ENCODE measurements at places on chromosomes 16 and 17.
A peak's percentile ranks its signal among the peaks of the same experiment; 100 is the strongest.

DNA sequence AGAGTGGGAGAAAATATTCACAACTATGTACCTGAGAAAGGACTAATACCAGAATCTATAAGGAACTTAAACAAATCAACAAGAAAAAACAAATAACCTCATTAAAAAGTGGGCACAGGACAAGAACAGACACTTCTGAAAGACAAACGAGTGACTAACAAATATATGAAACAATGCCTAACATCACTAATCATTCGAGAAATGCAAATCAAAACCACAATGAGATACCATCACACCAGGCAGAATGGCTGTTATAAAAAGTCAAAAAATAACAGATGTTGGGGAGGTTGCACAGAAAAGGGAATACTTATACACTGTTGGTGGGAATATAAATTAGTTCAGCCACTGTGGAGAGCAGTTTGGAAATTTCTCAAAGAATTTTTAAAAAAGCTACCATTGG, 83.5 kb upstream of the WSCD1 start:
- no peak for DNase-seq

DNA sequence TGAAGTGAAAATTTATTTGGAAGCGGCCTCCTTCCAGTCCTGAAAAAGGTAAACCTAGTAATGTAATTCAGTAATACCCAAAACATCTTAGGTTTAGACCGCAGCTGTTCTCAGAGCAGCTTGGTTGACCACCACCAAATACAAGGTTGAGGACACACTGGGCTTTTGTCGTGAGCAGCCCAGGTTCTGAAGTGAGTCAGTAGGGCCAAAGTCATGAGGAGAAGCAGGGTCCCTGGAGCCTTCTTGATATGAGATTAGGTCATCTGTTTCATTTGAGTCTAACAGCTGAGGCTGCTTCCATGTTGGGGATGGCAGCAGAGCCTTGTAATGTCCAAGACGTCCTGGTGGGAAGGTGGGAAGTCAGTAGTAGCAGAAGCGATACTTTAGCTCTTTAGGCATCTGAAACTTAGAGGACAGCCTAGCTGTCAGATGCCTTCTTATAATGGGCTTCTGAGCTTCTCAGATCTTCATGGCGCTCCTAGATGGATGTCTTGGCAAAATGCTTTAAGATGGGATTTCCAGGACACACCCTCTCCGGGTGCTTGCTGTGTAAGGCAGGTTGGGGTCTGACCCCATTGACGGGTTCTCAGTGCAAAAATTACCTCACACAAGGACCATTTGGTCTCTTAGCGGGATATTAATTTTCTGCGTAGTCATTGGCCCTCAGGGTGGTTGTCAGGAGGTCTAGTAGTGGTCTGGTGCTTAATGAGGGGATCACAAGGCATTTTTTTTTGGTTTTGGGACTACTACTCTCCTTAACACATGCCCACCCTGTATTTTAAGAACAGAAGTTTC, 2.4 kb downstream of the ALKBH5 start:
- no peak for DNase-seq

GRCh38 chr17:82664701-82665182, 16.5 kb upstream of the WDR45B start:
- no peak for DNase-seq

- DNase-seq: no peak
Measured at GRCh38 chr16:79869304-79870015, 268.9 kb upstream of the MAF start.

- DNase-seq: no peak
Measured at GRCh38 chr17:33484559-33484958, 191.5 kb upstream of the ASIC2 start.

GRCh38 chr17:8062807-8063483, 24.1 kb downstream of the ALOX15B start:
- no peak for DNase-seq

DNA sequence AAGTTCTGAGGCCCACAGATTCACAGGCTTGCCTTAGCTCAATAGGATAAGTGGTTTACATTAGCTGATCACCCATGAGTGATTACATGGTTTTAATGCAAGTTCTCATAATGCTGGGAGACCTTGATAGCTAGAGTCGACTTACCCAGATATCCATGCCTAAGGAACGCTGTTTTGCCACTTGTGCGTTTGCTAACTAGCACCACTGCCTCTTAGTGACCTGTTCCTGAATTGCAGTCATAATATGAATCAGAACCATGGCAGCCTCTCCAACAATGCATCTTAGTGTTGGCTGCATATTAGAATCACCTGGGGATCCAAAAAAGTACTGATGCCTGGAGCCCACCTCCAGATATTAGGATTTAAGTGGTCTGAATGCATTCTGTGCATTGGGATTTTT, 251.1 kb upstream of the CDH5 start:
- no peak for DNase-seq

DNA sequence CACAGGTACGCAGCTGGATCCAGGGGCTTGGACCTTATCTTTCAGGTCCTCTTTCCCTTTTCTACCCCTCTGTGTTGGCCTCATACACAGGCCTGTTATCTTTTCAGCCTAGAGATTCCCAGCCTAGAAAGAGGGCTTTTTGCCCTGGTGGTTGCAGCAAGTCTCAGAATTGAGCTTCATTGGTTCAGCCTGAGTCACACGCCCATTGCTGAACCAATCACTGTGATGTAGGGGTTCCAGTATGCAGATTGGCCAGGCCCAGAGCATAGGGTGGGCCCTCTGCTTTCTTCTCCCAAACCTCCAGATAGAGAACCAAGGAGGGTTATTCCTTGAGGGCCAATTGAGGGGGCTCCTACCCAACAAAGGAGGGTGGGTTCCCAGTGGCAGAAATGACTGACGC, 32.8 kb downstream of the GPT2 start:
- peak; percentile 69 for DNase-seq

DNA sequence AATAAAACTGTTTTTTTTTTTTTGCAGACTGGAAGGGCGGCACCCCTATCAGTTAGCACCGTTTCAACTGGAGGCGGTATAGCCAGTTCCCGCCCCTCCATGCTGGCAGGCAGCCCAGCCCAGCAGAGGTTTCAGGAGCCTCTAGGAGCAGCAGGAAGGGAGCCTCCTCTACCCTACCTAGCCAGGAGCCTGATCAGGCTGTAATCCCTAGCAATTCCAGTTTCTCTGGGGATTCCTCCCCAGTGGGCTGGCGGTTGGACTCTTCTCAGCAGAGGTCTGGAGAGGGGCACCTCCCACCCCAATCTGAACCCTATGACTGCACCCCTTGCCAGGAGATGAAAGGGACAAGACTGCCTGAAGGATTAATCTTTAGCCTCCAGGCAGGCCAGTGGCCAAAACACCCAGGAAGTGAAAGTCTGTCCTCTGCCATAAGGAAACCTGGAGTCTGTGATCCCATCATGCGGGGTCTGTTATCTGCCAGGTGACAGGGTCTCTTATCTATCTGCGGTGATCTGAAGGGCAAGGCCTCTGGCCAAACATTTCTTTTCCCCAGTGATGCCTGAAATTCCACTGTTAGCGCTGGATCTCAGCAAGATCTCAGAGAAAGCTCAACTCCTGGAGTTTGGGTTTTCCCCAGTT, 4.9 kb upstream of the CDH1 start:
- peak; percentile 84 for DNase-seq

GRCh38 chr17:75159196-75160031, 5.1 kb upstream of the JPT1 start:
- DNase-seq: no peak

DNA sequence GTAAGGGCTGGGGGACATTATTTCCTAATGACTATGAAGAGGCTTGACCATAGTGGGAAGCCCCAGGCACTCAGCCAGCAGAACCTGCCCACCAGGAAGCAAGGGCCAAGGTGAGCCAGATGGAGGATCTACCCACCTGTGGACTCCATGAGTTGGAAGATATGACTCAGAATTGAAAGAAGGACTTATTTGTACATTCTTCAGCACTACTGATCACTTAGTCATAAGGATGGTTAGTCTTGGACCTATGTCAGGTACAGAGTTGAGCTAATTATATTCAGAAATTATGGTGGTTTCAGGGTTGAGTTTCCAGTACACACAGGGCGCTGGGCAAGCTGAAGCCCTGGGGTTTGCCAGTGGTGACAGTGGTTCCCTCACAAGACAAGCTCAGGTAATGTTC, 24.0 kb upstream of the GRIN2A start:
- no peak for DNase-seq

DNA sequence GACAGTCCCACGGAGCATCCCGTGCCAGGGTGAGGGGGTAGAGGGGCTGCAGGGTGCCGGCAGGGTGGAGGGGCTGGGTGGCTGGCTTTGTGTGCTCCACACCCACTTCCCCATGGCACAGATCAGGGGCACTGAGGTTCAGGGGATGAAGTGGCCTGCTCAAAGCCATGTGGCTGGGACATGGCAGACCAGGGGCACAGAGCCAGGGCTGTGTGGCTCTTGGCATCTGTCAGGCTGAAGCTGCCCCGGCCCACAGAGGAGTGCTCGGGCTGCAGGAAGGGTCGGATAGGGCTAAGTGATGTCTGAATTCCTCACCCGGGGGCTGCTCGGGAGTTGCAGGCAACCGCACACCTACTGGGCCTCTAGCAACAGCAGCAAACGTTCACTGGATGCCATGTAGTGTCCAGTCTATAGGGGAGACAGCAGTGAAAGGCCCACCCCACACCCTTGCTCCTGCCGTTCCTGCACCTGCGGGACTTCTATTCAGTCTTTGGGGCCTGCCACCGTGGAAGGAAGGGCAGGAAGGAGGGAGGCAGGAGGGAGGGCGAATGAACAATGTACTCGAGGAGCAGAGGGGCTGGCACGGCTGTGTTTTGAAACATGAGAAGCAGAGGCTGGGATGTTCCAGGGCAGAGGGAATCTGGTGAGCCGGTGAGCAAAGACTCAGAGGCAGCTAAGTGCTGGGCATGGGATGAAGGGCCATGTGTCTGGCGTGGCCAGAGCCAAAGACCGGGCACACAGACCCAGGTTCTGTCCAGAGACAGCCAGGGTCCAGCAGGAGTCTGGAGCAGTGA, 15.1 kb downstream of the SLC5A10 start:
- no peak for DNase-seq

DNA sequence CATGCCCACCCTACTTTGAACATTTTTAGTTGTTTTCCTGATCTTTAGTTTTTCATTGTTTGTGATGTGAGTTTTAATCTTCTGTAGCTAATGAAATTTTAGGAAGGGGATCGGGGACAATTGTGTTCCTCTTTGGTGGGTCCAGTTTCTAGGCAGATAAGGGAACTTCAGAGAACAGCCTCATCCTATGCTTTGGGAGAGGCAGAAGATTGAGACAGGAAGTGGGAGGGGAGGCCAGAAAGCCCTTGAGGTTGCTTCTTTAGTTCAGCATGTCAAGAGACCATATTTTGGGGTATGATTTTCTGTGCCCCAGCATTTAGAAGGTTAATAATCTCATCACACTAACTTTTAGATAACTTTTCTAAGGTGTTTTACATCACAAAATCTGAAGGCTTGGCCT, 191.0 kb downstream of the TANC2 start:
- DNase-seq: no peak

GRCh38 chr17:29595107-29595942, 2.4 kb downstream of the ANKRD13B start:
- DNase-seq: no peak

DNA sequence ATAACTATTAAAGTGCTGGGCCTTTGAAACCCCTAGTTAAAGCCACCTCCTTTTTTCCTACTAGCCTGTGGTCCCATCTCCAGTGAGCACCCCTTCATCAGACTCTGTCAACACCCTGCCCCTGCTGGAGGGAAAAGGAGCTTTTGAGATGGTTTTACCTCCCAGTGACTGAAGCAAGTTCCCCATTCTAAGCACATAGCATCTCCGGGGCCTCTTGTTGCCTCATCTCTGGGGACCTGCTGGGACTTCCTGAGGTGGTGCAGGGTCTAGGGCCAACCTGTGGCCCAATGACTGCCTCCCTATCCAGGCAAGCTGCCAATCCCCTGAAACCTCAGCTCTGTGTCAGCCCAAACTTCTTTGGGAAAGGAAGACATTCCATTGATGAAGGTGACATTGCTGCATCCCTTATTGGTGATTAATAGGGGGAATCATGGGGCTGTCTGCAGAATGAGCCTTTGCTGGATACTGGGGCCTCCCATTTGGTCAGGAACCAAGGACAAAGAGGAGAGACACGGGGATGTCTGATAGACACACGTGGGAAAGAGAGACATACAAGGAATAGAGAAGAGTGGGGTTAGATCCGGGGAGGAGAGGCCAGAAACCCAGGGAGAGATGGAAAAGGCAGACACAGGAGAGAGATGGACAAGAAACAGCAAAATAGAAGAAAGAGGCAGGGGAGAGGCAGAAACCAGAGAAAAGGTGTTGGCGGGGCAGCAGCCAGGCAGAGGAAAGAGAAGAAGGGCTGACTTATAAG, 2.4 kb downstream of the C1QL1 start:
- no peak for DNase-seq

- DNase-seq: peak; percentile 84
Measured at GRCh38 chr17:82414548-82415281, 3.4 kb upstream of the HEXD start.

- DNase-seq: no peak
Measured at GRCh38 chr17:43389046-43389947, 9.5 kb upstream of the ARL4D start.

DNA sequence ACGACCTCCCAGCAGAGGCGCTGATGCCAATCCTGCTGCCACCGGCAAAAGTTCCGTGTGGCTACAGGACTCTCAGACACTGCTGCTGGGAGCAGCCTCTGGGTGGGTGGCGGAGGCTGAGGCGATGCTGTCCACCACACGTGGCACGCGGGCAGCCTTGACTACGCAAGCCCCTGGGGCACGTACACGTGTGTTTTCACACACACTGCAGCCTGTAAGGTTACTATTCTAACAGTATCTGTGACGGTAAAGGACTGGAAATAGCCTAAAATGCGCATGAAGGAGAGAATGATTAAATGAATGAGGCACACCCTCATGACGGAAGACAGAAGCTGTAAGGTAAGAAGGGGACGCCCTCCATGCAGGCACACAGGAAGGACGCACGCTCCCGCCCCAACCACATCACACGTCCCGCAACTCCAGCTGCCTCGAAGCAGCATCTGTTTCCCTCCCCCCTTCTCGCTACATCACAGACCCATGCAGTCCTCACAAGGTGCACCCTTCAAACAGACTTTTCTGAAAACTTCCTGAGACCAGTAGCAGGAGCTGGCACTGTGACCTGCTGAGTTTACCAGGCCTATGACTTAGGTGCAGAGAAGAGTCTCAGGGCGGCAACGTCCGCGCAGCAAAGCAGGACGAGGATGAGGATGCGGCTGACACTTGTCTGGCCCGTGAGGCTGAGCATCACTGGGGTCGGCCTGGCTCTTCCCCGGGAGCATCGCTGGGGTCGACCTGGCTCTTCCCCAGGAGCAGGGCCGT, 28.7 kb upstream of the FASN start:
- no peak for DNase-seq

DNA sequence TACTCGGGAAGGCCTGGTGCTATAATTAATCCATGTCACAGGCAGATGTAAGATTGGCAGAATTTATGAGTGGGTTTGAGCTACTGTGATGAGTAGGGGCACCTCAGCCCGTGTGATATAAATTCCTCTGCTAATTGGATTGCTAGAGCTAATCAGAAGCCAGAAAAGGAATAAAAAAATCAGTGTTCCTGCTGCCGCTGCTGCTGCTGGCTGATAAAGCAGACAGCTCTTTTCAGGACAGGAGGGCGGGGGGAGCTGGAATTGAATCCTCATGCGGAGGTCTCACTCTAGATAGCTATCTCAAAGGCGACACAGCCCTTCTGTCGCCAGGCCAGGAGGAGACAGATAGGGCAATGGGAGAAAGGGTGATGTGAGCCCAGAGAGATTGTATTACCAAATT, 182.7 kb upstream of the ZFHX3 start:
- no peak for DNase-seq

GRCh38 chr16:49756775-49757558, 98.9 kb downstream of the ZNF423 start:
- no peak for DNase-seq
